GM18507 (cell line): ENCODE measurements at places on chromosomes 6 and 20.

- no peak for DNase-seq
These were observed 26.1 kb downstream of the FAM184A start for GRCh38 chr6:119052292-119052889.

- DNase-seq: no peak
These were observed 54.2 kb downstream of the NFATC2 start for GRCh38 chr20:51488331-51488730.

DNA sequence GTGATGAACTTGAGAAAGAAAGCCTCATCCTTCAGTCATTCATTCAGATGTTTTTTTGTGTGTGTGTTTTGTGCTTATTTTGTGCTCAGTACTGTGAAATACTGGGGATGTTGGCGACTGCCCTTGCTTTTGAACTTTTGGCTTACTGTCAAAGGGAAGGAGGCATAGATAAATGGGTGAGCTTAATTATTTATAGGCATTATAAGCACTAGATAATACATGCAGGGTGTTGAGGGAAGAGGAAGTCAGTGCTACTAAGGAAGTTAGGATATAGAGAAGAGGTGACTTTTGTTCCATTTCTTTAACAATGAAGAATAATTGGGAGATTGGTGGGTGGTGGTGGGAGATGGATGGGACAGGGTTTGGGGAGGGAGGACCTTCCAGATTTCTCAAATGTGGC, 23.6 kb downstream of the XRN2 start:
- DNase-seq: no peak

DNA sequence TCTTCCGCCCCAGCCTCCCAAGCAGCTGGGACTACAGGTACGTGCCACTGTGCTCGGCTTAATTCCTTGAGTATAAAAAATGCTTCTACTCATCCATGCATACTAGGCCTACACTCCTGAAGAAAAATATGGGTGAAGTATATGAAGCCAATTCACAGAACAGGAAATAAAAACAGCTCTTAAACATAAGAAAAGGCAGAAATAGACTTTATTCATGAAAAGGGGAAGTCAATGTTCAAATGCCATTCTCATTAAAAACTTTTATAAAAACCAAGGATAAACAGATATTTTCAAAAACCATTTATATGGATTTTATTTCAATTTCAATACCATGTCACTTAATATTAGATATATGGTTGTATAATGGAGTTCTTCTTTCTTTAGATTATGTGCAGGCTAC, 18.3 kb downstream of the SERPINB9 start:
- no peak for DNase-seq

- no peak for DNase-seq
These were observed 80.9 kb downstream of the DNAH8 start for GRCh38 chr6:38796006-38796405.

DNA sequence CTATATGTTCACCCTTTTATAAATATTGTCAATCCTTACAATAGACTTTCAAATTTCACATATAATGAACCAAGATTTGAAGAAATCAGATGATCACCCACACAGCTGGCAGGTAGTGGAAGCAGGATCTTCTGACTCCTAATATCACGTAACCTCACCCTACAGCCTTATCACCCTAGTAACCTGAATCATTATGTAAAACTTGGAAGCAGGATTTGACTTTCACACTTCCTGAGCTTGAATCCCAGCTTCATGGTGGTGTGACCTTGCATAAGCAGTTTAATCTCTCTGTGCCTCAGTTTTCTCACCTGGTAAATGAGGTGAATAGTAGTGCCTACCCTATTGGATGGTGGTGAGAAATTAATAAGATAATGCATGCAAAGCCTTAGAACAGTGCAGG, 16.4 kb downstream of the SPTLC3 start:
- DNase-seq: no peak

DNA sequence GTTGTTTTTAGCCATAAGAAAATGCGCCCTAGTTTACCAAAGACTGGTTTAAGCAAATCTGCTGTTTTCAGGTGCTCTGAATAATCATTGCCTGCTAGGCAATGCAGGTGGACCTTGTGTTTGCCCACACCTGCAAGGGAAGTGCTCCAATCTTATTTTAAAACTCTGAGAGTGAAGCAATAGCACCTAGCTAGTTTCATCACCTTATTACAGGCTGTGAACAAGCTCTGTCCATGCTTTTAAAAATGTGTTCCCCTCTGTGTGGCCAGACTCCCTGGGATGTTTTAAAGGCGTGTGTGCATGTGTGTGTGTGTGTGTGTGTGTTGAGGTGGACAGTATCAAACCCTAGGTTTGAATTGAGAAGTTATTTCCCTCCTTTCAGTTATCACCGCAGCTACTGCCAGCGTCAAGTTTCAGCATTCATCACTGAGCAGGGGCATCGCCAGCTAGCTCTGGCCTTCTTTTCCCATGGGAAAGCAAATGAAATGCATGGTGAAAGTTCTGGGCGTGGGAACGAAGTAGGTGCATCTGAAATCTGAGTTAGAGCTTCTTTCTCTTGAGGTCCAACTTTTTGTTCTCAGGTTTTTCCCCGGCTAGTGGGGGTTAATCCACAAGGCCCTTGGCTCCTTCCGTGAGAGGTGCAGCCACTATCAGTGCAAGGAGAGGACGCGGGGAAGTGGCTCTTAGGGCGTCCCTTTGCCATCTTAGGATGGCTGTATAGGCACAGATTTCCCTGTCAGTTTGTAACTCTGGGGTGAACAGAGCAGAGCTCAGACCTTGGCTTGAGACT, 30.8 kb downstream of the DUSP22 start:
- DNase-seq: no peak

DNA sequence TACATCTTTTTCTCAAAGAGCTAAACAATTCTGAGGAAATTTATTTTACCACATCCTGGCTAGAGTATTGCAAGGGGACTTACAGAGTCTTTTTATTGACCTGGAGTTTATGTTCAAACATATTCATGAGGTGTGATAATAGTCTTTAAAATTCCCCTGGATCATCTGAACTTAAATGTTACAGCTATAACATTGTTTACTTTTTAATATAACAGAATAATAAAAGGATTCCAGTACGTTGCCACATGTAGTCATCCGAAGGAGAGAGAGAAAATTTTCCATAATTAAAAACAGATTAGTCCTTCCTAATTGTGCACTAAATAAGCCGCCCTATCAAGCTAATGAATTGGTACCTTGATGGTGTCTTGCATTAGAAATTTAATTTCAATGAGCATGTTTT, 765.4 kb upstream of the MAP3K7 start:
- DNase-seq: no peak

GRCh38 chr20:50520222-50520880, 10.2 kb downstream of the PTPN1 start:
- no peak for DNase-seq

DNA sequence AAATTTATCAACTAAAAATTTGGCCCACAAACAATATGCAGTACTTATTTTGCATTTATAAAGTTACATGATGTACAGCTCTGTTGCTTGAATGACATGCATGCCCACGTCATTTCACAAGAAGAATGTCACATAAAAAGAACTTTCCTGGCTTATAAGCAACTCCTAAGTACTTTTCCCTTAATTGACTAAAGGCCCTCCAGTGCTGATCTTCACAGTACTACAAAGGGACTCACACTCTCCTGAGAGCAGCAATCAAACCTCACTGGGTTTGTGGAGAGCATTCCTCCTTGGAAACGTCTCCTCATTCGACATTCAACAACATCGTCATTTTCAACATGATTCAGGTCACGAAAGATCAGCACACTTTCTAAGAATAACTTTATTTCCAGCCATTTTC, 111.1 kb downstream of the IPCEF1 start:
- no peak for DNase-seq

DNA sequence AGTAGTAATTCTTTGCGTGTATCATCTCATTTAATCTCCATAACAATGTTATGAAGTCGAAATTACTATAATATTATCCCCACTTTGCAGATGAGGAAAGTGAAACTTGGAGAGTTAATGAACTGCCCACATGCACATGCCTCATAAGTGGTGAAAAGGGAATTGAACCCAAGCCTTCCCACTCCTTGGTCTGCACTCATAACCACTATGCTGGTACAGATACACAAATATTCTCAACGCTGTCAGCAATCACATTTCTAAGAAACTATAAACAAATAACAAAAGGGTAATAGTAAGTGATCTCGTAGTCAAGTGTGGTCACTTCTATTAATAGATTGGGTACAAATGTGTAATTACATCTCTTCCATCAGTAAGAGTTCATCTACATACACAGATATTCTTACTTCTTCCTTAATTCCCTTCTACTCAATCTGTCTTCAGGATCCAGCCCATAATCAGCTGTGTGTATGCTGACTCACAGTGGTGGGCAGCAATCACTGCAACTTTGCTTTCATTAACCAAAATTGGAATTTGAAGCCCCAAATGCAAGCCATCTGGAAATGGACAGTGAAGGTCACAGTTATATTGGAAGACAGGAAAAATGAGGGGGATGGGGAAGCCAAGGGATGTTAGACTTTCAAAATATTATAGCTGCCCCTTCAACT, 6.6 kb downstream of the PRSS35 start:
- no peak for DNase-seq

DNA sequence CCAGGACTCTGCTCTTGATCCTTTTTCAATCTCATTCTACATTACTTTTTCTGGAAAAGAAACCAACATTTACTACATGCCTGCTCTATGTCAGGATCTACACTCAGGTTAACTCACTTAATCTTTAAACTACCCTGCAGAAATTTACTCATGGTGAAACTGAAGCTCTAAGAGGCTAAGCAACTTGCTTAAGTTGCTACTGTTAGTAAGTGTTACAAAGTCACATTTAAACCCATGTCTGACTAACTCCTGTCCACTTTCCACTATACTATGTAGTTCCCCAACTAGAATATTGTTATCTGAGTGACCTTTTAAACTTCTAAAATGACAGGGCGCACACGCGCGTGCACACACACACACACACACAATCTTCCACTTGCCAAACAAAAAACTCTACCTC, 5.0 kb downstream of the CEP162 start:
- no peak for DNase-seq

- no peak for DNase-seq
These were observed 25.0 kb downstream of the TMEM242 start for GRCh38 chr6:157298216-157298724.

DNA sequence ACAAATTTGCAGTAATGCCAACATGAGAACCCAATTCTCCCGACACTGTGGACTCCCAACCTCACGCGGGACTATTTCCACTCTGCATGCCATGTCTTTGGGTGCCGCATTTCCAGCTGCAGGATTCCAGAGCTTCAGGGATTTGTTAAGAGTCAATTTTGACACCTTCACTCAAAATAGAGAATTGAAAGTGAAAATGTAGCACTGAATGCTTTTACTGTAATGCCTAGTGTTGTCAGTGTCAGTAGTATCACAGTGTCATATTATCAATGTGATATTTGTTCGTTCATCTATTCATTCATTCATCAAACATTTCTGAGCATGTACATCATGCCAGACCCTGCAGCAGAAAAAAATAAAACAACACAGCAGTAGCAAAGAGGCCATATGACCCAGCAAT, 13.4 kb upstream of the FAM50B start:
- no peak for DNase-seq

GRCh38 chr20:11850901-11851300, 66.8 kb upstream of the BTBD3 start:
- DNase-seq: no peak

GRCh38 chr20:57087102-57087501, 179.3 kb downstream of the BMP7 start:
- no peak for DNase-seq

- DNase-seq: no peak
These were observed 185.4 kb downstream of the TRIM27 start for GRCh38 chr6:28738396-28738765.

DNA sequence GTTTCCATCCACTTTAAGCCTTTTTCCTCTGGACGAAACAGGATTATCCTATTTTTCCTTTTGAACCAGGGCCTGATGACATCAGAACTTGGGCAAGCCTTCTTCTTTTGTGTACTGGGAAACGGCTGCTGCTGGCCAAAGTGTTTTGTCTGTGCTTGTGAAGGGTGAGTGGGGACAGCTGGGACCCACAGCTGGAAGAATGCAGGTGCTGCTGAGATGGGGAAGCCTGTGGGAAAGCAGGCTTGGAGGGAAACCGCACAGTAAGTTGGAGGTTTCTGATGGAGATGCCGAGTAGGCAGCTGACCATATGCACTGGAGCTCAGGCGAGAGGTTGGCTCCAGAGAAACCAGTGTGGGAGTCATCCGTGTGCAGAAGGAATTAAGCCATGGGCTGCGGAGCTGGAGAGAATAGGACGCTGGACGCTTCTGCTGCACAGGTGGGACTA, 8.5 kb upstream of the PSMG4 start:
- DNase-seq: no peak

DNA sequence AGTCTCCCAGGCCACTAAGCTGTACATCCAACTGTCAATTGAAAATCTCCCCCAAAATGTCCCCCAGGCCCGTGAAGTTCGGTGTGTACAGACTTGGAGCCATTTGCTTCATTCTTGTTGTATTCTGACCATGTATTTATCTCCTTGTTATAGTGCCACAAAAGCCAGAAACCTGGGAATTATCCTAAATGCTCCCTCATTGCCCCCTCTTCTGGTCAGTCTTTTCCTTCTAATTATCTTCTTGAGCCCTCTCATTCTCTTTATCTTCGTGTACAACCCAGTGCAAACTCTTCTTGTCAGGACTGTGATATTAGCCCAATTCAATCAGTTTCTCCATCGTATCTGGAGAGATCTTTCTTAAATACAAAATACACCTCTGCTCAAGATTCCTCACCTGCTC, 64.7 kb downstream of the RFX6 start:
- no peak for DNase-seq

- DNase-seq: no peak
These were observed 10.2 kb downstream of the UNC5CL start for GRCh38 chr6:41028561-41029412.

GRCh38 chr6:24064832-24065231, 61.2 kb upstream of the NRSN1 start:
- DNase-seq: no peak

DNA sequence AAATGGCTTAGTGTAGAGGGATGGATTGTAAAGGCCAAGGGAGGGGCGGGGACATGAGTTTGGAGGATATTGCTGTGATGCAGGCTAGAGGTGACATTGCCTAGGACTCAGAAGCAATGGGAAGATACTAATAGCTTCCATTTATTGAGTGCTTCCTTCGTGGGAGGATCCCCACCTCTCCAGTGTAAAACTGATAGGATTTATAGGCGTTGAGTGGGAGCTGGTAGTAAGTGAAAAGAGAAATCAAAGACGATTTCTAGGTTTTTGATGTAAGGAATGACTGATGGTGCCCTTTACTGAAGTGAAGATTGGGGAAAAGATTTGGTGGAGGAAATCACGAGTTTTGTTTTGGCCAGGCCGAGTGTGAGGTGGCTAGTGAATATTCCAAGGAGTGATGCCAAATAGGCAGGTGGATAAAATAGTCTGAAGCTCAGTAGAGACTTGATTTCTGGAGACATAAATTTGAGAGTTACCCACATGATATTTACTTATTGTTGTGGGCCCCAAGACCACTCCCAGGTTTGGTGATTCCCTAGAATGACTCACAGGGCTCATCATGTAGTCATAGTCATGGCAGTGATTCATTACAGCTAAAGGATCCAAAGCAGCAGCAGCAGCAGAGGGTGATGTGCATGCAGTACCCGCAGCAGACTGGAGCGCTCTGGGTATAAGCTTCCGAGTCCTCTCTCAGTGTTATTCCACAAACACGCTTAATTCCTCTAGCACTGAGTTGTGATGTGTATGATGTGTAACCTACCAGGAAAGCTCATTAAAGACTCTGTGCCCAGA, 10.2 kb downstream of the RPRD1B start:
- DNase-seq: no peak
